ENCODE measurements at places on chromosomes 5 and 9.
A peak's percentile ranks its signal among the peaks of the same experiment; 100 is the strongest.

GRCh38 chr5:95872346-95873268, 50.1 kb upstream of the GLRX start:
- no peak for DNase-seq

DNA sequence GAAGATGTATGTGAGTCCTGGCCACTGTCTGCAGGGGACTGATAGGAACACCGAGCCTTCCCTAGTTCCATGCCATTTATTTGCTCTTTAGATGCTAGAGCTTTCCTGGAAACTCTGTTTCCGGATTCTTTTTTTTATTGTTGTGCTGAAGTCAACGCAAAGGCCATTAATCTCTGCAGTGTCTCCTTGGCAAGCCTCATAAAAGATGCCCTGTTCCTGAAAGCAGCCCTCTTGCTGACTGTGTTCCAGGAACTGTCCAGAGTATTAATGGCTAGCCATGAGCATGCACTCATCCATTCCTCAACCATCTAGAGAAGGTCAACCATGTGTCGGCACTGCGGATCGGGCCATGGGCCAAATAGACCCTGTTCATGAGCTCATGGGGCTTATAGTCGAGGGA, 42.9 kb upstream of the SMAD5 start:
- DNase-seq = no peak

DNA sequence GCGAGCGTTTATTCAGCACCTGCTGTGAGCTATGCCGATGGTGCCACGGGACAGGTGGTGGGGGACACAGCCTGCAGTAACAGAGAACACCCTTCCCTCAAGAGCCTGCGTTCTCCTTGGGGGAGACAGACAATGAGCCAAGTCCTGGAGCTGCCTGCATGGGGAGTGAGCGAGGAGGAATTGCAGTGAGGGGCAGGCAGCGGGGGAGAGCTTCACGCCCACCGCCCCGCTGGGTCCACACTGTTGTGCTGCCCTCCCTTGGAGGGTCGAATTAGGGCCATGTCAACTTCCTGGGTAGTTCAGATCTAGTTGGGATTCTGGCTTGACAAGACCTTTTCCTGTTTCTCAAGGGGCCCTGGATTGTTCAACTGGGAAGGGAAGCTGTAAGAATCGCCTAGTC, 55.5 kb upstream of the N4BP3 start:
- no peak for DNase-seq

- no peak for DNase-seq
These were observed 129.4 kb downstream of the SLIT3 start for GRCh38 chr5:169171515-169171914.

DNA sequence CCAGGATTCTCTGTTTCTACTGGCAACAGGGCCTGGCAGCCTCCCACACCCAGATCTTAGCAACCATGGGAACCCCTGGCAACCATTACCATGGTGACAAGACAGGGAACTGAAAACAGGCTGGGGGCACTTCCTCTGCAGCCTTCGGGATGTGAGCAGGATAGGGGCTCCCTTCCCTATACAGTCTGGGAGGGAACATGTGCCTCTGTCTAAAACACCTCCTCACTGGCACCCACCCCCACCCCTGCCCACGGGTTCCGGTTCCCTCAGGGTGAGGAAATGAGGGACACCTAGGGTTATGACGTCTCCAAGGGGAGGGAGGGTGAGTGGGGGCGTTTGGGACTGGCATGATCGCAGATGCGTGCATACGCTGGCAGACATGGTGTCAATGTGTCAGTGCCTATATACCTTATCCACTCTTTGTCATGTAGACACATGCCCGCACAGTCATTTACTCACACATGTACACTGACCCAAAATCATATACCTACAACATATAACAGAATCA, 3.0 kb upstream of the DNAJB5 start:
- peak; percentile 70 for DNase-seq

DNA sequence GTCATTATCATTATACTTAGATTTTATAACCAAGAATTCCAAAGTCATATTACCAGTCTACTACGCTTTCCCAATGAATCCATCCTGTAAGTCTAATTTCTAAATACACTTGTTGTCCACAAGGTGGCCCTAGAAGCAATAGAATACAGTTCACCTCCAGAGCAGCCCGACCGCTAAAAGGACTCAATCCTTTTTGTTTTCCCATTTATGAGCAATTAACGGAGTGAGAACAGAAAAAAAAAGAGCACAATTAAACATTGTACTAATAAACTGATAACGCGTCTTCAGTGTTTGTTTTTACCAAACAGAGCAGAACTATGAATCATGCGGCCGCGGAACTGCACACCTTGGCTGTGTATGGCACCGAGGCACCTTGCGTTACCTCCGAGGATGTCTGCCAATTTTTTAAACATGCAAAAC, 160.7 kb upstream of the DAPK1 start:
- DNase-seq = no peak

Measured in aorta (tissue), 5 donors.